ENCODE measurements at places on chromosomes 12 and 14.

GRCh38 chr12:111389635-111390034, 16.1 kb upstream of the SH2B3 start:
- no peak for DNase-seq

GRCh38 chr12:113162102-113163029, 12.8 kb downstream of the CFAP73 start:
- no peak for DNase-seq

GRCh38 chr12:119090276-119090675, 88.5 kb upstream of the HSPB8 start:
- DNase-seq = no peak

DNA sequence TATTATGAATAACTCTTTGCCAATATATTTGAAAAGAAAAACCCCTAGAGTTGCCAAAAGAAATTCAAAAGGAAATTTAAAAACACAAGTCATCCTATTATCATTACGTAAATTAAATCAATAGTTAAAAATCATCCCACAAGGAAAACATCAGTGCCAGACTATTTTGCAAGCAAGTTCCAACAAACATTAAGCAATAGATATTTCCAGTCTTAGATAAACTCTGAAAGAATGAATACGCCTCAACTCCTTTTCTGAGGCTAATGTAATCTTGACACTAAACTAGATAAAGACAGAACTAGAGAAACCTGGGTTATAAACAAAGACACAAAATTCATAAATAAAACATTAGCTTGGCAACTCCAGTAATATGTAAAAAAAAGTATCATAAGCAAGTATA, 245.9 kb downstream of the FOXN3 start:
- no peak for DNase-seq

GRCh38 chr12:78725951-78726580, 138.5 kb upstream of the SYT1 start:
- DNase-seq = peak; percentile 95

DNA sequence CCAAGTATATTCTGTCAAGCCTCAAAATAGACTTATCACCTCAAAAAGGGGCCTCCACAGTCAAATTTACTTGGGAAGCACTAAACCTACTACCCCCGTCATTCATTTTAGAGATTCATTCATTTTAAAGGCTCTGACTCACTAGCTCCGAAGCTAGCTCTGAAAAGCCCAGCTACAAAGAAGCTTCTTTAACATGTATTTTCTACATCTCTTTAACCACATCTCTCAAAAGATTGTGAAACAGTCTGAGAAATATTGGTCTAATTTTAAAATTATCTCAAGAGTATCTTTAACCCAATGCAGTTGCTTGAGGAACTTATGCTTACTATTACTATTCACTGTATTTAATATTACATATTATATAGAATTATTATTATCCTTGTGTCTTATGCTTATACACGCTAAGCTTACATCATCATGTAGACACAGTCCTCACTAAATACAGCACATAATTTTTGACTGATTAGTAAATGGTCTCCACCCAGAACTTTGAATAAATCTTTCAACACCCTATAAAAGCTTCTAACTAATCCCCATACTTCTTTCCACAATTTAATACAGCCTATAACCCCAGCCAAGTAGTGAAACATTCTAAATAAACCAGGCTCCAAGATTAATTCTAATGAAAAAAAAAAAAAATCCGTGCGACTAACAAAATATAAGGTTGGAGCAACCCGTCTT, 7.8 kb downstream of the NT5DC3 start:
- peak; percentile 52 for DNase-seq

- DNase-seq = no peak
Observed at GRCh38 chr12:2198005-2198501, 145.3 kb downstream of the CACNA1C start.

DNA sequence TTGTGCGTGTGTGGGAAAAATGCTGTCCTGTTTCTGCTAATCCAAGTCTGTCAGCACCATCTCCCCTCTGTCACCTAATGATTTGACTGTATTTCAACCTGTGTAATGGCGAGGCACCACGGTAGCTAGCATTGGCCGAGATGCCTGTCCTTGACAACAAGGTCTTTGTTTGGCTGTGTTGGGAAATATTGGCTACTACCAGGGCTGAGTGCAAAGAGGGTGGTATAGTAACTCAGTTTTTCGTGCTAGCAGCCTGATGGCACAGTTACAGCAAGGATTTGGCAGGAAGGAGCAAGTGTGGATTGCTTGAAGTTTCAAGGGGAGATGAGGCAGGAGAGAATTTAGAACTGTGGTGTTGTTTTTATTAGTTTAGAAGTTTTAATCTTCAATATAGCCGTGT, 440.3 kb upstream of the RGS6 start:
- no peak for DNase-seq

DNA sequence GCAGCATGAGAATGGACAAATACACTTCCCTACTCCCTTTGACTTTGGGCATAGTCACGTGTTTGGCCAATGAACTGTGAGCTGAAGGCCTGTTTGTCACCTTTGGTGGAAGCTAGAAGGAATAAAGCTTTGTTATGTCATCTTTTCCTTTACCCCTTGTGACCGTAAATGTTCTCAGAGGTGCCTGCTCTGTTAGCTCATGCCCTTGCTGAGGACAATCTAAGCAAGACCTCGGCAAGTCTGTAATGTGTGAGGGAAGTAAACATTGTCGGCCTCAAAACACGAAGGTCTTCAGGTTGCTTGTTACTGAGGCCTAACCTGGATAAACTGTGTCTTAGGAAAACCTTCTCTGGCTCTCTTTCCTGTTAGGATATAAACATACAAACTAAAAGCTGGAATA, 354.2 kb downstream of the TMEM132D start:
- no peak for DNase-seq

DNA sequence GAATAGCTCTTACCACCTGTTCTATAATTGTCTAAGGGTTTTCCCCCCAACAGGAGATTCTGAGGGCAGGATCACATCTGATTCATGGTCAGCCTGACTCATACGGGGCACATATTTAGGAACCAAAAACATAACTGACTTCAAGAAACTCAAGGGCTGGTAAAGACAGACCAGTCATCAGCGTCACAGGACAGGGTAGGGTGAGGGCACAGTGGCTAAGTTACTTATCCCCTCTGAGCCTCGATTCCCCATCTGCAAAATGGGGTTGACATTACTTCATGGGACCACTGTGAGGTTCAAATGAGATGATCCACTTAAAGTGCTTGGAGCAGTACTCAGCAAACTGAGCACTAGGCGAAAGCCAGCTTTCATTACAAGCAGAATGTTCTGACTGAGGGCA, 606 bp downstream of the CINP start:
- no peak for DNase-seq

DNA sequence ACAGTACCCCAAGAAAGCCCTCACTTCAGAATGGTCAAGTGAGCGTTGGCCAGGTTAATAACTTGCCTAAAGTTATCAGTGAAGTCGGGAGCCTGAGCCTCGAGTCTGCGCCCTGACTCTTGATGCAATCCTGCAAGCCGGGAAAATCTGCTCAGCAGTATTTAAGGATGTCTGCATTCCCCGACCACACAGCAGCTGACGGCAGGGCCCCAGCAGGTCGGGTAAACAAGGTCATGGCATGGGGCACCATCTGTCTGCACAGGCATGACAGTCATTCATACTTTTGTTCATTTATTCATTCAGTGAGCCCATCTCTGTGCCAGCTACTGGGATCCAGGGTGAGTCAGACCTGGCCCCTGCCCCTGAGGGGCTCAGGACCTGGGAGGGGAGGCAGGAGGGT, 11.1 kb downstream of the ABCB9 start:
- no peak for DNase-seq

DNA sequence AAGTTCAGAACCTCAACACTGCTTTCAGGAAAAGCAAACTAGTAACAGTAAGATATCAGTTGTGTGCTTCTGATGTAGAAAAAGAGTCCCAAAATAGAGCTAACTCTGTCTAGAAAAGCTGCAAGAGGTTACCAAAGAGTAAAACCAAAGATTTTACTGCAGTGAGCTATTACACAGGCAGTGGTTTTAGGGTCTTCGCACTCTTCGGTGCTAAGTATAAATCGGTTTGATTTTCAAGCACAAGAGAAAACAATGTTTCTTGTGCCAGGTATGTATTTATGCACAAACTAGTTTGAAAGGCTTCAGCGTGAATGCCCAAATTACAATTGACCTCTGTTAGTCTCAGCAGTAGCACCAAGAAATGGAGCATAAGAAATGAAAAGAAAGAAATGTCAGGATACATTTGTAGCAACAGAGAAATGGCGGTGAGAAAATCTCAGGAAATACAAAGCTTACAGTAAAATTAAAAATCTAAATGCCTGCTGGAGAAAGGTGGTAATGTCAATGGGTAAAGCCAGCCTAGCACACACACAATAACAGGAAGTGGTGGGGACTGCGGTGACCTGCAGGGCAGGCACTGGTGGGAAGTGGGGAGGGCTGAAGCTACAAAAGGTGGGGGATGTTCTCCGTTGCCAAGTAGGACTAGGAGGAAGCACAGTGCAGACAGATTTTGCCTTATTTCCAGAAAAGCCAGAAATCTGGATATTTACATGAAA, 18.0 kb upstream of the DYRK2 start:
- DNase-seq = no peak

DNA sequence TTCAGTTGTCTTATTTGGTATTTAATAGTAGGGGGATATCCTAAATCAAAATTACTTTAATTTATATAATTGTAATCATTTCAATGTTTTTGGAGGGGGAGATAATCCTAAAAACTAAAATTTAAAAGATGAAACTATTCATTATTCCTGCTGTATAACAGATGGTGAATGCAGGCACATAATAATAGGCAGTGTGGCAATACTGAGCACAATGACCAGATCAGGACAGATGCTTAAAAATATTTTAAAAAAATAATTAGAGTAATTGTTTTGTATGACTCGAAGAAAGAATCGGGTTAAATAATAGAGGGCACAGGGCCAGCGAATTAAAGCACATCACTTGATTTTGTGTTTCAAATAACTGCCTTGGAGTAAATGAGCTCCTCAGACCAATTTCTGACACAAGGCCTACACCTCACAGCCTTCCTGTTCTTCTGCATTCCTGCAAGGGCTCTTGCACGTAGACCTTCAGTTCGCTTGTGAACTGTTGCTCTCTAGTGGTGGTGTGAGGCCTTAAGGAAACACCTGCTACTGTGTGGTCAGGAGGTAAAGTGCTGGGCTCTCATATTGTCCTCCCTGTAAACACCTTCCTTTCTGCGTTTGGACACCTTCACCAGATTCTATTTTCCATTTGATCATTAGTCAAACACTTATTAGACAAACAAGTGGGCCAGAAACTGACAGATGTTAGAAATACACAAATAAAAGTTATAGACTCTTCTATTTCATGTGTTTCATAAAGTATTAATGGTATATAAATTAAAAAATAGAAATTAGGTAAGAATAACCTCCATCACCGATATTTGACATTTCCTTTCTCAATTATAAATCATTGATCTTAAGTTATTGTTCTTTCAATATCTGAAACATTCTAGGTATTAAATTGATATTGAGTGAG, 29.3 kb upstream of the KLRF1 start:
- peak; percentile 92 for DNase-seq

- no peak for DNase-seq
Observed at GRCh38 chr12:79689061-79689476, 1.7 kb downstream of the PAWR start.

DNA sequence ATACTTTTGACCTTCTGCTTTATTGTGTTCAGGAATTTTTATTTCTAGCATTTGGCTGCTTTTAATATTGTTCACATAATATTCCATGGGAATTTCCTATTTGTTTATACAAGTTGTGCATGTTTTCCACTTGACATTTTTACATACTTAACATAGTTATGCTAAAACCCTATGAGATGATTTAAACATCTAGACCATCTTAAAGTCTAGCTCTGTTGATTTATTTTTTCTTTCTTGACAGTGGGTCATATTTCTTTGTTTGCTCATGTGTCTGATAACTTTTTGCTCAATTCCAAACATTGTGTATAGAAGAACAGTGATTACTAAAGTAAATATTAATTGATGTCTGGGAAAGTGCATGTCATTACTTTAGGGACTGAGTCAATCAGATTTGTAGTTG, 202.1 kb upstream of the PDZRN4 start:
- DNase-seq = no peak

DNA sequence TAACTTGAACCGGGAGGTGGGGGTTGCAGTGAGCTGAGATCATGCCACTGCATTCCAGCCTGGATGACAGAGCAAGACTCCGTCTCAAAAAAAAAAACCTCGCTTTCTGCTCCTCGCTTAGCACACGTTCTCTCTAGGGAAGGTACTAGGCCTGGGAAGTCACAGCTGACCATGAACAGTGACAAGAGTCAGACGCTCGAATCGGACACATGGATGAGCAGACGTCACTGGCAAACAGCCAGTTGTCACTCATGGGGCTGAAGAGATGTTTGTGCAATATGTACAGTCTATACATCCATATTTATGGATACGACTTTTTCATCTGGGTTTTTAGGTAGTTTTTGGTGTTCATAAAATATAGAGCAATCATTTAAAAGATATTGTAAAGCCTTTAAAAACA, 19.4 kb downstream of the TCHP start:
- DNase-seq = no peak

- no peak for DNase-seq
Observed at GRCh38 chr14:46490238-46490685, 161.3 kb downstream of the RPL10L start.

- DNase-seq = no peak
Observed at GRCh38 chr14:65495196-65495595, 82.7 kb downstream of the FUT8 start.

DNA sequence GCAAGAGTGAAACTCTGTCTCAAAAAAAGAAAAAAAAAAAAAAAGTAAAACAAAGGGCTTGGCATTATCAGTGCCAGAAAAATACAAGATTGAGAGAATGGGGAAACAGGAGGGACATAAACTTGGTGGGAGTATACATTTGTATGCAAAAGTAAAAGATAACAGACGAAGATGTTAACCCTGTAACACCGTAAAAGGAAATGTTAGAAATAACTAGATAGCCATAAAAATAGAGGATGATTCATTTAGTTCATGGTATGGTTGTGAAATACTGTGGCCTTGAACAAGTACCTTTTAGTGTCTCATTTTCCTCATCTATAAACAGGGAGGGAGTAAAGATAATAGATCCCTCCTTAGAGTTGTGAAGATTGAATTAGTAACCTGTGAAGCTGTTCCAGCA, 33.3 kb downstream of the ATP2A2 start:
- no peak for DNase-seq

DNA sequence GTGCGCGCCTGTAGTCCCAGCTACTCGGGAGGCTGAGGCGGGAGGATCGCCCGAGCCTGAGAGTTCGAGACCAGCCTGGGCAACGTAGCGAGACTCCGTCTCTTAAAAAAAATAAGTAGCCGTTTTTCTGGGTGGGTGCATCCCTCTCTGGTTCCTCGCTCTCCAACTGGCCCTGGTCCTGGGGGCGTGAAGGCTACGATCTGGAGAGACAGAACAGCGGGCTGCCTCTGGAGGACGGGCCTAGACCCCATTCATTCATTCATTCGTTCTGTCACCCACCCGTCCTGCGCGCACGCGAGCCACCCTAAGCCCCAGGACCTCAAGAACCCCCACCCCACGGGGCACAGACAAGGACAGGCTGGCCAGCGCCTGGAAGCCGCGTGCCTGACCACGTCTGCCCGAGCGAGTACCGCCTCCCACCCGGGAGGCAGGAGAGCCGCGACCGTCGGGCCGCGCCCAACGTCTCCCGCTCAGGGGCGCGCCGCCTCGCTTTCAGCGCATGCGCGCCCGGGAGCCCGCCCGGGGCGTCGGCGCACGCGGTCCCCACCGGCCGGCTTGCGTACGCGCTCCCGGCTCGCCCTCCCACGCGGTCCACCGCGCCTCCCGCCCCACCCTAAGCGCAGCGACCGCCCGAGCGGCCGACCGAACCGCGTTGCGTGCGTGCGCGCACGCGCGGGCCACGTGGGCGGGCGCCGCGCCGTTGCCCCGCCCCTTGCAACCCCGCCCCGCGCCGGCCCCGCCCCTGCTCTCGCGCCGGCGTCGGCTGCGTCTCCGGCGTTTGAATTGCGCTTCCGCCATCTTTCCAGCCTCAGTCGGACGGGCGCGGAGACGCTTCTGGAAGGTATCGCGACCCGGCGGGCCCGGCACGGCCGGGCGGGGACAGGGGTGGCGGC, at the start of gene RAN:
Gene RAN (plus strand): TSS at position 781 of the 893 bp plus-strand sequence. CDS start 528 bp downstream, outside the sequence.
- peak; percentile 87 for DNase-seq

Measured in HAP-1 (cell line).